Uterus (tissue), 4 donors: ENCODE measurements at places on chromosomes 7 and 10.

GRCh38 chr7:133275008-133275407, 22.1 kb downstream of the EXOC4 start:
- no peaks in the 10 kb centered on the region for H3K36me3 ChIP-seq
- H3K4me3 ChIP-seq = no peak overlapping the region
- H3K27ac ChIP-seq = no peak overlapping the region
- H3K27me3 ChIP-seq = no peaks in the 10 kb centered on the region
- H3K4me1 ChIP-seq = no peaks in the 10 kb centered on the region

DNA sequence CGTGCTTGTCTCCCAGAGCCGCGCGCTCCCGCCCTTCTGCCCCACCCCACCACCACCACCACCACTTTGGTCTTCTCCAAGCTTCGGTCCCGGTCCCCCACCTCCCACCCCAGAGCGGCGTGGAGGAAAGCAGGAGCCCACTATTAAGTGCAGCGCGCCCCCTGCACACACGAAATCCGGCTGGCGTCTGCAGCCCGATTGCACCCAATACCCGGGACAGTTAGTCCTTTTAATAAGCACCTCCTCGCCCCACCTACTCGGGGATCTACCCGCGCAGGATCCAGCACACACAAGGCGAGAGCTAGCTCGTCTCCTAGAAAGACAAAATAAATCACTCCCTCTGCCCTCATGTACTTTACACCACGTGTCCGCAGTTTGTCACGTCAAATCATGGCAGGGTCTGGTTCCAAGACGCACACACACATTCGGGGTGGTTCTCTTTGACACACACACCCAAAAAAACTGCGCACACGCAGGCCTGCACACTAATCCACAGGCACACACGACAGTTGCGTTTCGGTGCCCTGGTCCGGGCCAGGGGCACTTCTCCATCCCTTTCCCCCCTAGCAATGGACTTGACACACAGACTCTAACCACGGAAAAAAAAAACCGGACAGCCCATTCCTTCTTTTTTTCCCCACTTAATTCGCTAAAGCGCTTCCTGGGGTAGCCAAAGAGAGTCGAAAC, 1.6 kb downstream of the SFMBT2 start:
- peak overlapping the region; percentile 82 for H3K27ac ChIP-seq
- no peaks in the 10 kb centered on the region for H3K4me1 ChIP-seq
- peak; percentile 42 for DNase-seq

DNA sequence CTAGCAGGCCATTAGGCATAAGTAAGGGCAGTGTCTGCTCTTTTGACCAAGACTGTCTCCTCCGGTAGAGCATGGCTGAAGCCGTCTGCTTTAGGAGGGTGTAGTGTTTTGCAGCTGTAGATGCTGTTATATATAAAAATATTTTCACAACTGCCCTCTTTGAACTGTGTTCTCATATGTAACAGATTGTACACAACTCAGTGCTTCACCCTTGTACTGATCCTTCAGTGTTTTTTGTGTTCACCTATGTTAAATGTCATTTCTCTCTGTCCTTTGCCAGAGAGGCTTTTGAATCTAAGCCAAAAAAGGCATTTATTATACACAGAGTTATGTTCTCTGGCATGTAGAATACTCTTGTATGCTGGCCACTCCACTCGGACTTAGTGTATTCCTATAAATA, 135.5 kb downstream of the BICC1 start:
- H3K4me3 ChIP-seq = no peak overlapping the region
- no peak for DNase-seq
- H3K27ac ChIP-seq = no peak overlapping the region
- no peaks in the 10 kb centered on the region for H3K36me3 ChIP-seq
- H3K27me3 ChIP-seq = no peaks in the 10 kb centered on the region
- H3K4me1 ChIP-seq = no peaks in the 10 kb centered on the region

GRCh38 chr10:67095531-67095930, 169.7 kb downstream of the LRRTM3 start:
- no peak overlapping the region for H3K4me3 ChIP-seq
- H3K27me3 ChIP-seq = no peaks in the 10 kb centered on the region

GRCh38 chr7:23404546-23405239, 65.6 kb downstream of the IGF2BP3 start:
- H3K27ac ChIP-seq = no peak overlapping the region
- no peaks in the 10 kb centered on the region for H3K27me3 ChIP-seq

DNA sequence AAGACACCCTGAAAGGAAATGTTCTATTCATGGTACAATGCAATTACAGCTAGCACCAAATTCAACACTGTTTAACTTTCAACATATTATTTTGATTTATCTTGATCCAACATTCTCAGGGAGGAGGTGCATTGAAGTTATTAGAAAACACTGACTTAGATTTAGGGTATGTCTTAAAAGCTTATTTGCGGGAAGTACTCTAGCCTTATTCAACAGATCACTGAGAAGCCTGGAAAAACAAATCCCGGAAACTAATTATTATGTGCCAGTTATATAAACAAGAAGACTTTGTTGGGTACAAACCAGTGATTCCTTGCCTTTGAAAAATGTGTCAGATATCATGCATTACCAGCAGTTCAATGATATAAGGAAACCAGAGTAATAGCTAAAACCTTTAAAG, 160.1 kb downstream of the CFTR start:
- no peaks in the 10 kb centered on the region for H3K27me3 ChIP-seq
- H3K27ac ChIP-seq = no peak overlapping the region
- no peaks in the 10 kb centered on the region for H3K4me1 ChIP-seq
- H3K36me3 ChIP-seq = no peaks in the 10 kb centered on the region

DNA sequence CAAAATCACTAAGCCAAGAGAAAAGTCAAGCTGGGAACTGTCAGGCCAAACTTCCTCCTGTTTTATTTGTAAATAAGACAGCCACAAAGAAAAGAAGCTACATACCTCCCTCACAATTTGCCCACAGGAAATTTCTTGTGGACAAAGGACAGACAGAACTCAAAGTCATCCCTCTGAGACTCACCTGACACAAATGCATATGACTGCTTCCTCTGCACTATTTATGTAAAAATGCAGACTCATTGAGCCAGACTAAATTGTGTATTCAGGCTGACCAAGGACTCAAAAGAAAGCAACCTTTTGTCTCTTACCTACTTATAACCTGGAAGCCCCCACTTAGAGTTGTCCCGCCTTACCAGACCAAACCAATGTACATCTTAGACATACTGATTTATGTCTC, 11.8 kb downstream of the TOMM7 start:
- H3K27ac ChIP-seq = no peak overlapping the region
- no peak overlapping the region for H3K4me3 ChIP-seq
- H3K36me3 ChIP-seq = no peaks in the 10 kb centered on the region
- H3K27me3 ChIP-seq = no peaks in the 10 kb centered on the region

GRCh38 chr10:14262836-14263425, 67.8 kb downstream of the FRMD4A start:
- no peaks in the 10 kb centered on the region for H3K27me3 ChIP-seq
- no peak for DNase-seq
- H3K4me1 ChIP-seq = no peaks in the 10 kb centered on the region
- no peaks in the 10 kb centered on the region for H3K36me3 ChIP-seq
- no peak overlapping the region for H3K27ac ChIP-seq

GRCh38 chr10:111703986-111704385, 479.6 kb downstream of the GPAM start:
- no peak for DNase-seq
- H3K36me3 ChIP-seq = no peaks in the 10 kb centered on the region
- H3K27ac ChIP-seq = no peak overlapping the region
- H3K4me1 ChIP-seq = no peaks in the 10 kb centered on the region
- no peak overlapping the region for H3K4me3 ChIP-seq
